Activated gamma-delta T cell treated with anti-CD3 and anti-CD28 coated beads, Interleukin-2, amount 50 U/mL, for 16 hours (primary cell): ENCODE measurements at places on chromosomes 6 and 20.

DNA sequence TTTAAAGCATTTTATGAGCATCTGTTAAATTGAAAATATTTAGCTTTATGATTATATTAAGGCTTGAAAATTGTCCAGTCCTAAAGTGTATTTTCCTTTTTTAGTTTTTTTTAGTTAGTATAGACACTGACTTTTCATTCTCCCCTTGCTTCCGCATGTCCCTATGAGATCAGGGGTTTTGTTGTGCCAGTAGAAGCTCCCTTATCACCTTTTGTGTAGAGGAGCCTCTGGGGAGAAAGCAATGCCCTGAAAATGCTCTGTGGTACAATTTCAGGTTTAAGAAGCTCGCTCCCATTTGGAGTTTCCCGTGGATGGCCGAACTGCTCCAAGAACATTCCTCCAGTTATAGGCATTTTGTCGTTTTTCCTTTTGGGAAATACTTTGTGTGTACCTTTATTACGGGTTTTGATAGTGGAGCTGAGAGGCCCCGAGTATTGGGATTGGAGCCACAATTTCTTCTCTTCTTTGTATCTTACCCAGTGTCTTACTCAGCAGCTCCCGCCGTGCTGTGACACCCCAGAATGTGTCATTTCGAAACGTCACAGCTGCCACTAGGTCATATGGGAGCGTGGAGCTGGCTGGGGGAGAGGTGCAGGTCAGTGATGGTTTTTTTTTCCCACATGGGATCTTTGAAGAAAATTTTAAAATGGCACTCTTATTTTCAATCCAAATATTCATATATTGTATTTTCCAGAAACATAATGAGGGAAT lies 49.9 kb downstream of the RPRD1B start:
- DNase-seq = no peak

DNA sequence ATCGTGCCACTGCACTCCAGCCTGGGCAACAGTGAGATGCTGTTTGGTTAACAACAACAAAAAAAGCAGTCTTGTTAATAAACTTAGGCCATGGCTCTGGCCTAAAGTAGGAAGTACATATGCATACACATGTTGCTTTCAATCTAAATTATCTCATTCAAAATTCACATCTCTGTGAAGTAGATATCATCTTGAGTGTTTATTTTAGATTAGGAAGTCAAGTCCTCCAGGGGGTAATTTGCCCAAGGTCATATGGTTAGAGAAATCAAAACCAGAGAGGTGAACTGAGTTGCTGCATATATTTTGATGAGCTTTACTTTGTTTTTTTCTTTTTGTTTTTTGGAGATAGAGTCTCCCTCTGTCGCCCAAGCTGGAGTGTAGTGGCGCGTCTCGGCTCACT lies 52.8 kb downstream of the B4GALT5 start:
- DNase-seq = no peak

DNA sequence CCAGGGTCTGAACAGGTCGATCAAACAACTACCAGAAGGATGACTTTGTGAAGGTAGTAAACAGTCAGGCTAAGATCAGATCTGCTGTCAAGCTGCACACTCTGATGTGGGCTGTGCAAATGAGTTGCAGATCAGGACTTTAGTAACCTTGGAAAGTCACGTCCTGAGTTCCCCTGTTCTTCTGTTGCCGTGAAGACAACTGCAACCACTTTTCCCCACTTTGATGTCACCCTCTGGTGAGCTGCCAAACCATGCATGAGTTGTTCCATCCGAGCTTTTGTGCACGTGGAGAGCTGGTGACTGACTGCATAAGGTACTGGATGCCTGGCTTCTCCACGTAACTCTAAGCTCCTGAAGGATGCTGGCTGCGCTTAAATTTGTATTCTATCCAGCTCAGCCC lies 111.0 kb downstream of the CD83 start:
- DNase-seq = no peak

GRCh38 chr20:46708172-46708860 lies 1.1 kb upstream of the SLC2A10 start:
- DNase-seq = no peak

DNA sequence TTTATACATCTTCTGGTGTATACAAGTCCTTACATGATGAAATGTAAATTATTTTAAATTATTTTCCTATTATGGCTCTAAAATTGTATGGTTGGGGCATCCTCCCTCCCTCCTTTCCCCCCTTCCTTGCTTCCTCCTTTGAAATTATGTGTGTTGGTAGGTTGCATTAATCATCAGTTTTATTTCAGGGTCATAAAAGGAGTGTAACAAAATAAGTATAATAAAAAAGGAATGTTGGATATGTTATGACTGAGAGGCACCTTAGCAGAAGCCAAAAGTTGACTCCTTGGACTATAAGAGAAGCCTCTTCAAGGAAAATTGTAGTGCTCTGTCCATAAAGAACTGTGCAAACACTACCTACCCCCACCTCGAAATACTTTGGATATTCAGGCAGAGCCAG lies 46.6 kb upstream of the PTPRK start:
- no peak for DNase-seq

DNA sequence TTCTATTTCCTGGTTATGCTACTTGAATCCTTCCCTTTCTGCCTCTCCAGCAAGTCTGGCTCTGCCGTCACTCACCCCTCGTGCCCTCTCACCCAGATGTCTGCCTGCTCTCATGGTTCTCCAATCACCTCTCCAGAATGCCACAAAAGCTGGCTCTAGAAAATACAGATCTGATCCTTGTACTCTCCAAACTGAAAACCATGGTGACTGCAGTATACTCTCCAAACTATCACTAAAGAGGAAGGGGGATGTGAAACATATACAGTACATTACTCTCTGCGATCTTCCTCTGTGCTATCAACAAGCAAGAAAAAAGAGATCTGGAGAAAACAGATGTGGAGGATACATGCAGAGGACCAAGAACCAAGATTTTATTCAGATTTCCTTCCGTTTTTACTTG lies 91.1 kb downstream of the ATXN1 start:
- DNase-seq = no peak

DNA sequence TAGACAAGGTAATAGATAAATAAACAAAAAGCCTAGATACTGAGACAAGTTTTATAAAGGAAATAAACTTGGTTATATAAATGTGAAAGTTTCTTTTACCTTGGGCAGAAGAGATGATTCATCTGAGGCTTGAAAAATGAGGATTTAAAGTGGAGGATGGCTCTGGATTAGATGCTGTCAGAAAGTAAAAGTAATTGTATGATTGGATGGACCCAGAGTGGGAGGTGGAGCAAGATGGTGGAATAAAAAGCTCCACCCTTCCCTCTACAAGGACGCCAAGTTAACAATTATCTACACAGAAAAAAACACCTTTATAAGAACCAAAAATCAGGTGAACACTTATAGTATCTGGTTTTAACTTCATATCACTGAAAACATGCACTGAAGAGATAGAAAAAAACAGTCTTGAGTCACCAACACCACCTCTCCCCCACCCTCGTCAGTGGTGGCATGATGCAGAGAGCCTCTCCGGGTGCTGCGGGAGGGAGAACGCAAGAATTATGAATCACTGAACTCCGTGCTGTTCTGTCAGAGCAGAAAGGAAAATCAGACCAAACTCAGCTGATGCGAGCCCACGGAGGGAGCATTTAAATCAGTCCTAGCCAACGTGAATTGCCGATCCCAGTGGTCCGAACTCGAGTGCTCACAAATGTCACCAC lies 84.7 kb upstream of the GJE1 start:
- no peak for DNase-seq

DNA sequence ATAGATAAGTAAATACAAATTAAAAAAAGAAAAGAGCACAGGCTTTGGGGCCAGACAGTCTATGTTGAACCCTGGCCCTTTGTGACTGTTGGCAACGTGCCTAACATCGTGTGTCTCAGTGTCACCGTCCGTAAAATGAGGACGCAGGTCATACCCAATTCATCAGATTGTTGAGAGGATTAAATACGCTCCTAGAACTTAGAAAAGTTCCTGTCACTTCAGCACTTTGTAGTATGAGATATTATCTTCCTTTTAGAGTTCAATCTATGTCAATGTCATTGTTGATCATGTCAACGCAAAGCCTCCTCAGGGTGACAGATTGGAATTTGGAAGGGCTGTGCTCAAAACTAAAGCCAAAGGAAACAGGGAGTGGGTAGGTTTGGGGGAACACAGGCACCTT lies 21.7 kb downstream of the SERPINB1 start:
- DNase-seq = no peak

GRCh38 chr6:5003604-5004372 lies at the start of gene RPP40:
RPP40 (minus strand) TSS chr6:5004037; CDS start chr6:5004002, 35 bp downstream.
- DNase-seq = peak; percentile 98

DNA sequence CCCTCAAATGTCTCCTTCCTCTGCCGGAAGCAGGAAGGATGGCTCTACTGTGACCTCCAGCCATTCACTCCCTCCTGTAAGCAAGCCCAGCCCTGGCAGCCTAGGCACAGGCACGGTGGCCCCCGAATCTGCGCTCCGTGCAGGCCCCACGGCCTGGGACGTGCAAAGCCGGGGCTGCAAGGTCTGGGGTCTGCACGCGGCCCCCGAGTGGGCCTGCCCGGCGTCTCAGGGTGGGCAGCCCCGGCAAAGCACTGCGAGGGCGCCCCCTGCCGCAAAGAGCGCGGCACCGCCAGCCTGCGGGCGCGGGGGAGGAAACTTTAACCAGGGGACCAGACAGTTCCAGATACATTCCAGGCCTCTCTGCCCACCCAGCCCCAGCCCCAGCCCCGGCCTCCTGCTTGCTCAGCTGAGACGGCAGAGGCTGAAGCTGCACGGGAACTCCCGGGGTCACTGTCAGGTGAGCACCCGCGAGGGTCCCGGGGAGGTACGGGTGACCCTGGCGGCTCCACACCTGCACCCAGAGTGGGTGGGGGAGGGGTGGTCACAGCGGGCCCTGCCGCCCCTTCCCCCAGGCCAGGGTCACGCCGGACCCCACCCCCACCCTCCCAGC lies 98.8 kb downstream of the ASXL1 start:
- DNase-seq = no peak

DNA sequence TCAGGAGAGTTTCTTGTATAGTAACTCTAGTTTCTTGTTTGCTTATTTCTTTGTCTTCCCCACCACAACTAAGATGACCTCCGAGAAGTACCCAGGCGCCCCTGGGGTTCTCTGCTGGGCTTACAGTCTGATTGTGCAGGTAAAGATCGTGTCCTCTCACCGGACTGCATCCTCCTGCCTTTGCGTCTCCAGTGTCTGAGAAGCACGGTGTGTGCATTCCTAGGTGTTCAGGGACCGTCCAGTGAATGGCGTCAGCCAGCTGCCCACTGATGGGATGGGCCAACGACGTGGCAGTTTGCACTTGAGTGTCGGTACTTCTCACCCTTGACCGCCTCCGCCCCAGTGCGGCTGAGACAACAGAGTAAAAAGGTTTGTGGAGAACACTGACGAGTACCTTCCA lies 56.0 kb upstream of the NFATC2 start:
- DNase-seq = no peak

DNA sequence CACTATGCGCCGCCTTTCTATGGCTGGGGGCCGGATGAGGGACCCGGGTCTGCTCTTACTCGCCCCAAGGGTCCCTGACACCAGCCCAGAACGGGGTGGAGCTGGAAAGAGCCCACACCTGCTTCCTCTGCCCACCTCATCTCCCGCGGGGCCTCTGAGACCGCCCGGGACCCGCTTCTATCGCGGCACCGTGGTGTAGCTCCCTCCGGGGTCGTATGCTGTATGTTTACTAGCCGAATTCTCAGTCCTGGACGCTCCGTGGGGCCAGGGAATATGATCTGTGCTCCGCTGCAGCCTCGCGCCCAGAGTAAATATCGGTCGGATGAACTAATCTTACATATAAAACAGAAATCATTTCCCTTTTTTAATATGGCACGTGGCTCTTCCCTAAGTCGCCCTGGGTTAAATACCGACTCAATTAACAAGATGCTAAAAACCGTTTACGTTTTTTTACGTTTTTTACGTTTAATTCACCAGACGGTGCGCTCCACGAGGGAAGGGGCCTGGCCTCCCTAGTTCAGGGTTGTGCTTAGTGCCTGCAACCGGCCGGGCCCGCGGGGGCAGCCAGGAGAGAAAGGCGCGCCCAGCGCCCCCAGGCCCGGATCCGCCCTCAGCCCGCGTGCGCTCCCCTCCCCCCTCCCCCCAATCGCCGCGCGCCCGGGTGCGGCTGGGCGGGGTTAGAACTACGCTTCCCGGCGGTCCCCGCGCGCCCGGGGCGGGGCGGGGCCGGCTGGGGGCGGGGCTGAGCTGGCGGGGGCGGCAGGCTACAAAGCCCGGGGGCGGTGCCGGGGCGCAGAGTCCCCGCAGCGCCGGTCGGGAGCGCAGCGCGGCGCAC lies at the start of gene RBM38:
RBM38 (plus strand) TSS at position 793 of the 835 bp plus-strand sequence. CDS start 186 bp downstream, outside the sequence.
- DNase-seq = peak; percentile 64
